ENCODE measurements at places on chromosomes 1 and 21.
A peak's percentile ranks its signal among the peaks of the same experiment; 100 is the strongest.

GRCh38 chr1:205236951-205237475 is 9.3 kb downstream of the TMCC2 start:
- DNase-seq = no peak

DNA sequence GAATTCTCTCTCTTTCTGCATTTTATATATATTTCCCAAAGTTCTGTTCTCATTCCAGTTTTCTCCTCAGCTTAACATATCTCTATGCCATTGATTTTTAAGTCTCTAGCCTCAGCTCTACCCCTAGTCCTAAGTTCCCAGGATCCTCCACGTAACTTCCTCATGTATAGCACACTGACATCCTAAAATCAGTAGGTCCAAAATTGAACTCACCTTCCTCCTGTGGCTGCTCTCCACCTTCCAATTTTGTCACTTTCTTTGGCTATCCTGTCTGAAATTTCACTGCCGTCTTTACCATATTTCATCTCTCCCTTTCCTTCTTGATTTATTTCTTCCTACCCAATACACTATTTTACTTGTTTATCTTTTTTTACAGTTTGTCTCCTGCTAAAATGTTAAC is 1.5 kb downstream of the SLAMF6 start:
- DNase-seq = no peak

- peak; percentile 39 for DNase-seq
Observed at GRCh38 chr1:22250724-22251123, 107.8 kb upstream of the WNT4 start.

DNA sequence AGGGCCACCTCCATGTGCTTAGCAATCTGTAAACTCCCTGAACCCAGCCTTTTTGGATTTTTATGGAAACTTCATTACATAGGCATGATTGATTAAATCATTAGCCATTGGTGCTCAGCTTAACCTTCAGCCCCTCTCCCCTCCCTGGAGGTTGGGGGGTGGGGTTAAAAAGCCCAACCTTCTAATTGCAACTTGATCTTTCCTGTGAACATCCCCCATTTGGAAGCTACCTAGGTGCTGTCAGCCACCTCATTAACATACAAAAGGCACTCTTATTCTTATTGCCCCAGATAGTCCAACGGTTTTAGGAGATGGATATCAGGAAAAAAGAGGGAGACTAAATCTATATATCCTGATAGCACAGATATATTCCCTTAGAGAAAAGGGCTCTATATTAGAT is 424.0 kb upstream of the BEND5 start:
- DNase-seq = no peak

- DNase-seq = no peak
Observed at GRCh38 chr1:50417507-50417906, 5.7 kb downstream of the DMRTA2 start.

DNA sequence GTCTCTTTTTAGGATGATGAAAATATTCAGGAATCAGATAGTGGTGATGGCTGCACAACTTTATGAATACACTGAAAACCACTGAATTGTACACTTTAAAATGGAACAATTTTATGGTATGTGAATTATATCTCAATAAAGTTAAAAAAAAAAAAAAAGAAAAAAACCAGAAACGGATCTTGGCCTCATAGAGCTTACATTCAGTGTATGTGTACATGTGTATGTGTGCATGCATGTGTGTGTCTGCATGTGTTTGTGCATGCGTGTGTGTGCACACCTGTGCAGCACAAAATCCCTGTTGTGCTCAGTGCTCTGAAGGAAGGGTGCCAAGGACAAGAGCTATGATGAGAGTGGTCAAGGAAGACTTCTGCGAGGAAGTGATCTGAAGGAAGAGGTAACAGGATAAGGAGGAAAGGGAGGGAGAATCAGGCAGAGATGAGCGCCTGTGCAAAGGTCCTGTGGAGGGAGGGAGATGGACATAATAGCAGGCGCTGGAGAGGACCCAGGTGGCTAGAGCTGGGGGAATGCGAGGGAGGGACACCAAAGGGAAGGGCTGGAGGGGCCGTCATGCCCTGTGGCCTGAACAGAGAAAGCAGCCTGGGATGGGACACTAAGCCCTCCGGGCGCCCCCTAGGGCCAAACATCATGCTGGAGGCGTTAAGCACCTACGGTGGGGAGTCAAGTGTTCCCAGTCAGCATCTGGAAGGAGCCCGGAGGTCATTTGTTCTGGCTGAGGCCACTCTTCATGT is 25.2 kb downstream of the NKAIN1 start:
- no peak for DNase-seq

GRCh38 chr1:215119719-215120365 is 37.3 kb downstream of the KCNK2 start:
- DNase-seq = no peak

DNA sequence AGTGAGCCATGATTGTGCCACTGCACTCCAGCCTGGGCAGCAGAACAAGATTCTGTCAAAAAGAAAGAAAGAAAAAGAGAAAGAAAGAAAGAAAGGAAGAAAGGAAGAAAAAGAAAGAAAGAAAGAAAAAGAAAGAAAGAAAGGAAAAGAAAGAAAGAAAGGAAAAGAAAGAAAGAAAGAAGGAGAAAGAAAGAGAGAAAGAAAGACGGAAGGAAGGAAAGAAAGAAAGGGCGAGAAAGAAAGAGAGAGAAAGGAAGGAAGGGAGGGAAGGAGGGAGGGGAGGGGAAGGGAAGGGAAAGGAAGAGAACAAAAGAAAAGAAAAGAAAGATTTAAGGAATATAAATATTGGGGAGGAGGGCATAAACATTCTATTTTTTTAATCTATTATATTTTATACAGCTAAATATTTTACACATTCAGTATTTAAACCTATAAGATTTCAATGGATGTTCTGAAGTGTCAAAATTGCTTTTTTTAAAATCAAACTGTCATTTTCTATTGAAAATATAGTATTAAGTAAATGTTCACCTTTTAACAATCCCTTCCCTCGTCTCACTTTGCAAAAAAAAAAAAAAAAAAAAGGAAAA is 6.8 kb upstream of the JAK1 start:
- DNase-seq = no peak

GRCh38 chr21:19510057-19510456 is 1106.5 kb upstream of the TMPRSS15 start:
- no peak for DNase-seq

DNA sequence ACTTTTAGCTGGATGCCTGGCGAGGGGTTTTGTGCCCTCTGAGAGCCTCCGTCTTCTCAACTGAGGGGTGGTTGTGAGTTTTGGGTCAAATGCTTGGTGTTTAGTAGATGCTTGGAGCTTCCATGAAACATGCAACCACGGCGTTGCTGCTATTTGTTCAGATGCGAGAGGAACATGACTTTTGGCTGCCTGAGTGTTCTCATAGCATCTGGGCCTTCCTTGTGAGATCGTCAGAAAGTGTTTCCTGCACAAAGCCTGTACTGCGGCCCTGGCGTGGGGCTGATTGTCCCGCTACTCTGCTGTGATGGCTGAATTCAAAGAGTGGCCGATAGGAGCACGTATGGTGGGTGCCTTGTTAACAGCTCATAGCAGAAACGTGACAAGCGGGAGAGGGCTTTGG is 69.8 kb upstream of the FAM3B start:
- no peak for DNase-seq

DNA sequence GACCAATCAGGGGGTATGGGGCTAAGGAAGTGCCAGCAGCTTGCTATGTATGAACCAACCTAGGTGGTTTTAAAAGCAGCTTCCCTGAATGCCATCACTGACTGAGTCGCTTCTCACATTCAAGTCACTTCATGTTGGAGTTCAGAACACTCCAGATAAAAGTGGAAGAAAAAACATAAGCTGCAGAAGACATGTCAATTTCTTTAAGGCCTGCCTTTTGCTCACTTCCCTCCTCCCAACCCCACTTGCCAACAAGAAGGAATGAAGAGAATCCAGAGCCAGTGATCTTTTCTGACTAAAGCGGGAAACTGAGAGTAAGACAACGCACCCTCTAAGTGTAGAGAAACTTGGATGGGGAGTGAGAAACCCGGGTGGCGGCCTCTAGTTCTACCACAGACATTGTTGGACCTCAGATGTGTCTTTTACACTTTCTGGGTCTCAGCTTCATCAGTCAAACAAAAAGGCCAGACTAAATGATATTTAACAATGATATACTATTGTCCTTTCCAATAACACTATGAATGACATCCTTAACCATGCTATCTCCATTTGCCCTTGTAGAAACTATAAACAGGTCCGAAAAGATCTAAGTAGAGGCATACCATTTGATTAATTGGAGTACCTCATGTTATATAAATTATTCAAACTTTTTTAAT is 54.1 kb downstream of the LUZP1 start:
- no peak for DNase-seq

GRCh38 chr1:186055846-186056245 is 319.2 kb downstream of the TPR start:
- DNase-seq = no peak

DNA sequence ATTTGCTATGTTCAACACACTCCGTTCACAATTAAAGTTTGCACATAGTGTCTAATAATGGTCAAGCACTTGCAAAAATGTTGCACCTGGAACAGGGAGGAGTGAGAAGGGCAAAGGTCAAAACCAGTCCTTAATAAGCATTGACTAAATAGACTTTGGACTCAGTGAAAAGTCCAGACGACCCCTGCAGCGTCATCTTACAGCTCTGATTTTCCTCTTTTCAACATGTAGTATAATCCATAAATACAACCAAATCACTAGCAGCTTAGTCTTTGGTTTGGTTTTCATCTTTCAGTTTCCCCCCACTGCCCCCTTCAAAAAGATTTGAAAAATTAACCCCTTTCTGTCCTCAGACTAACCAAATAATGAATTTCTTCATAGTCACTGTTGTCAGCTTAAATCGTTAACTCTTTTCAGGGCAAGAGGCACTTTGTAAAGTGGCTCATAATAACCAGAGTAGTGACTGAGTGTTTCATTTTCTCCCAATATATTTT is 290.3 kb downstream of the PTPRC start:
- no peak for DNase-seq

GRCh38 chr21:42286416-42286815 is 28.8 kb downstream of the TFF3 start:
- no peak for DNase-seq

- no peak for DNase-seq
Observed at GRCh38 chr1:220655509-220655908, 34.7 kb upstream of the C1orf115 start.

DNA sequence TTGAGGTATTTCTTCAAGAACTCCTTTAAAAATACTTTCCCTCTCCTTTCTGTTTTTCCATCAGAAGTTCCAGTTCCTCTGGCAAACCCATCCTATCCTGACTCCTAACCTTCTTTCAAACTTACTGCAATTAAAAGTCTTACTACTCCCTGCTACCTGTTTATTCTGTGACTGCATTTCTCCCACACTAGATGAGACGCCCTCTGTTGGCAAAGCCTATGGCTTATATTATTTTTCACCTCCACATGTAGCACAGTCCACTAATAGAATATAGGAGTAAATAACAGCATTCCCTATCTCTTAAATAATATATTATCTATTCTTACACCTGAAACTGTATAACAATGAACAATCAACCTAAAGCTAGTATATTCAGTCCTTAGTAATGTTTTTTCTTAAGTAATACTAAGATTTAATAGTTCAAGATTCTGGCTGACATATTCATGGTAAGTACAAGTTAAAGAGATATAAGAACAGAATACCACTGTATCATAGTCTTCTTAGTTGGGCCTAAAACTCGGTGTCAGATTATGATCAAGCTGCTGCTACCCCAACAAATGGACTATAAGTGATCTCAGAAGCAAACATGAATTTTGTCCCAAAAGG is 54.8 kb downstream of the RAB3GAP2 start:
- no peak for DNase-seq

DNA sequence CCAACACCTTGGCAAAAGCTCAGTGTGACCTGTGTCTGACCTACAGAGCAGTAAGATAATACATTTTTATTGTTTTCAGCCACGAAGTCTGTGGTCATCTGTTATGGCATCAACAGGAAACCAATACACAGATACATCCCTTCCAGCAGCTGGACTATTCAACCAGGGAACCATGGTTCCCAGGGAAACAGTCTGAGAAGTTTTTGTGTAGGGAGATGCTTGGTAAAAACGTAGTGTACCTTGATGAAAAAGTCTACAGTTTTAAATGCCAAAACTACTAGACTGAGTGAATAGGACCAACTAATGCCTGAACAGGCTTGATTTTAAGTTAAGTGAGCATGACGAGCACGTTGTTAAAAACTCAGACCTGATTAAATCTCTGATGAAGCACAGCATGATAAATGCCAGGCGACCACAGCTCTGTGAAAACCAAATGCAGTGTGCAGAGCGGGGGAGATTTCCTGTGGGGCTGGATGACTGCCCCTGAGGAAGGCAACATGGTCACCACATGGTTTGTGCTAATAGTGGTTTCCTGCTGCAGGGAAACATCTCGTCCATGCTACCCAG is 228.9 kb downstream of the TNR start:
- no peak for DNase-seq

DNA sequence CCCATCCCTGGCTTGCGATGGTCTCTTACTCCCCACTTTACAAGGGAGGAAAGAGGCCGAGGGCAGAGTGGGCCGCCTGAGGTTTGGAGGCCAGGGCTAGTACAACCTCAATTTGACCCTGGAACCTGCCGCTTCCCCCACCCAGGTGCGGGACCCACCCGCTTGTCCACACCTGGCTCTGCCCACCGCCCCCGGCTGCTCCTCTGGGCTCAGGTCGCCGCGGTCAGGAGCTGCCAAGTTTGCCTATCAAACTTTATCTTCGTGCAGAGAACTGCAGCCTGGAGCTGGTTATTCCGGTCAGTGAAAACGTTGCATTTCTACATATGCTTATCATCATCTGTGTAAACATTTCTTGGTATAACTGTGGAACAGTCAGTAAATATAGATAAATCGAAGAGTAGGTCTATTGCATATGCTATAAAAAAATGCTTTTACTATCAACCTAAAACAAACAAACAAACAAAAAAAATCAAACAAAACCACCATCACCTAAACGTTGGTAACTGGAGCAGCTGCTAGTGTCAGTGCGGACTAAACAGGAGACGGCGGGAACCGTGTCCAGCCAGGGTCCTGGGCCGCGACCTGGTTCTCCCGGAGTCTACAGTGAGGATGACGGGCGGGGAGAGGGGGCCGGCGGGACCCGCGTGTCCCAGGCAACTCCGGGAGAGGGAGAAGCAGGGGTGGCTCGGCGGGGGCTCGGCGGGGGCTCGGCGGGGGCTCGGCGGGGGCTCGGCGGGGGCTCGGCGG is 906 bp upstream of the ADARB1 start:
- no peak for DNase-seq

DNA sequence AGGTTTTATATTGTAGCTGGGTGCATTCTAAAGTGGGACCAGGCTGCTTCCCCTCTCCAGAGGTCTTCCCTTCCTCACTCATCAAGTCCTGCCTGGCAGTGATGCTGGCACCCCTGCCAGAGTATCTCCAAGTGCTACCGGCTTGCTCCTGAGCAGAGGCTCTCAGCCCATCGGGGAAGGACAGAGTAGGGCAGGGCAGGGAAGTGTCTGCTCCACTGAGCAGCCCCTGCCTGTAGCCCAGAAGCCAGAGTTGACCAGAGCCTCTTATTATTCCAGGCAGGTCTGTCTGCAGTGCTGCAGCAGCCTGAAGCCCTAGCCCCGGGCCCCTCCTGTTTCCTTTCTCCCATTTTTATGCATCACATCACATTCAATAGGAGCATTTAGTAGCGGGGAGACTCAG is 51.1 kb downstream of the ATP2B4 start:
- no peak for DNase-seq
